Right forelimb (tissue), 1 donor: ENCODE measurements at places on chromosomes 7 and 10.
A peak's percentile ranks its signal among the peaks of the same experiment; 100 is the strongest.

DNA sequence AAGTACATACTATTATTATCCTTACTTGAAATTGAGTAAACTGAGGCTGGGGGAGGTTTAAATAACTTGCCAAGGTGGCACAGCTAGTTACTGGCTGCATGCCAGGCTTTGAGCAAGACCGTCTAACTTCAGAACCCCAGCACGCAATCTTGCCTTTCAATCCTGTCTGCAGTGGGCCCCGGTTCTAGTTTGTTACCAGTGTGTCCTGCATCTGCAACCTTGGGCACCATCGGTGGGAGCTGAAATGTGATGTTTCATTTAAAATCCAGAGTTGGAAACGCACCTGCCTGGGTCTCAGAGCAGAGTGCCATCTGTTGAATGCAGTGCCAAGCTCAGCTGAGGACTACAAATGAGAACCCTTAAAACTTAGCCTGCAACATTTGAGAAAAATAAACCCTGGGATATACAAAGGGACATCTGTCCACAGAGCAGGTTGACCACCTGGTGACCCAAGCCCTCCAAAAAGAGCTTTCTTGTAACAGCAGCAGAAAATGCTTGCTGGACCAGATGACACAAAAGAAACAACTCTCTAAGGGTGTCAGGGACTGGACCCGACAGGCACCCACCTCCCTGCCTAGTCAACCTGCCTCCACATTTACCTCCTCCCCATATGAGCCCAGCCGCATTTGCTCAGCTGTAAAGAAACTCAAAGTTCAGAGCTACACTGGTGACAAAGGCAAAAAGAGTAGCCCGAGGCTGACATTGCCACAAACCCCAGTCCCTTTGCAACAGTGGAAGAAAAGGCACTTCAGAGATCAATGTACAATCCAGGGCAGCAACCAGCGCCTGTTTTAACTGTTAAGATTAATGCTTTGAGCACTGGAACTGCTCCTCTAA is 1.7 kb downstream of the SH3PXD2A start:
- no peak for DNase-seq

DNA sequence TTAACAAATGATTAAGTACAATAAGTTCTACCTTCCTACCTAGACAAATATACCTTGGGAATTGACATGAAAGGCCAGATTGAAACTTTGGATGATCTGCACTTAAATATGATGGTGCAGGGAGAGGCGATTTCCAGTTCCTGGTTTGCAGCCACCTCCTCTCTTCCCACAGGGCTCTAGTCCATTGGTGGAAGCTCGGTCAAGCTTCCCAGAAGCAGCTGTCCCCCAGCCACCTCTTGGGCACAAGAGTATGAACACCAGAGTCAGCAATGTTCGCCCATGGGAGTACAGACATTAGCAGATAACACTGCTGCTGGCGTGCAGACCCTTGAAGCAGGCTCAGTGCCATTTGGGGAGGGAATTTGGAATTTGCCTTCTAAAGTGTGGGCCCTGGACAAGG is 1.5 kb upstream of the CPVL start:
- DNase-seq = no peak

DNA sequence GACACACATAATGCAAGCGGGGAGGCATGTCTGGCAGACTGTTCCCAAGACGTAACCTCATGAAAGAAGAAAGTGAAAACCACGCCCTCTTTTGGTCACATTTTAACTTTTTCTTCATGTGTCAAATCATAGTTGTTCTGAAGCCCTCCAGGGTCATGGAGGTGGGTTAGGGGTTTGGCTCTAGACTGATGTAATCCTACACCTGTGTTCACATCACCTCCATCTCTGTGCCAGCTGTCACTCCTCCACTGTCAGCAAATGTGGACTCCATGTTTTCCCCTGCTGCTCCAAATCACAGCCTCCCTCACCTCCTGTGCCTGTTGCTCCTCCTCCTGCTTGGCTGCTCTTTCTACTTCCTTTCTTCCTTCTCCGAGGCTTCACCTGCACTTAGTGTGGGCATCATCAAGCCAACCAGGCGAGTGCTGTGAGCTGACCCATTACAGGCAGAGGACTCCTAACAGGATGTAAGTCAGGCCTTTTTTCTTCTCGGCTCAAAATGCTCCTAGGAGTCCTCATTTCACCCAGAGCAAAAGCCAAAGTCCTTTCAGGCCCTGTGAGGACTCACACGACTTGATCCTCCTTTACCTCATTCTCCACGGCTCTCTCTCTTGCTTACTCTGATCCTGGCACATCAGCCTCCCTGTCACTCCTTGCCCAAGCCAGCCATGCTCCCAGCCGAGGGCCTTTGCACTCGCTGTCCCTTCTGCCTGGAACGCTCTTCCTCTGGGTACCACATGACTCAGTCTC is 66.4 kb upstream of the IFRD1 start:
- no peak for DNase-seq

DNA sequence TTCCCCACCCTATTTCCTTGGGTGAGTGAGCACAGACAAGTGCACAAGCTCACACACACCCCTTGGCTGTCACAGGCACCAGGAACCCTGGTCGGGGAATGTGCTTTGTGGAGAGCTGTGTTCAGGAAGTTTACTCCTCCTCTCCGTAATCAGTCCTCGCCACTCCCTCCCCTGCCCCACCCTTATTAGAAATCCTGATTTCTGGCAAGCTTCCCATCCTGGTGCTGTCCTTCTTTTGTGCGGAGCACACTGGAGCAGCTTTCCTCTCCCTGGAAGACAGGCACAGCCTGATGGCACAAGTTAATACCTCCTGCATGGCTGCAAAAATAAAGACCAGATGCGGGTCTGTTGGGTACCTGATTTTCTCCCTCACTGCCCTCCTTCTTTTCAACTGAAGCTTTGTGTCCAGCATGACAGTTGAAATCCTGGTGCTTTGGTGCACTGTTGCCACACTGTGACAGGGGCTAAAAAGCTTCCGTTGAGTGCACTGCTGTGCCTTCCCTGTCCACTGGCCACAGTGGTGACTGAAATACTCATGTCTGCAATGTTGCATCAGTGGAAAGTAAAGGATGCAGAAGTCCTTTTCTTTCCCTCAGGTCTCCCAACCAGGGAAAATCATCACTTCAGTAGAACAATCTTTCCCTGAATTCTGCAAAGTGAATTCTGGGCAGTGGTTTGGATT is 55.0 kb downstream of the LRRC4 start:
- no peak for DNase-seq

DNA sequence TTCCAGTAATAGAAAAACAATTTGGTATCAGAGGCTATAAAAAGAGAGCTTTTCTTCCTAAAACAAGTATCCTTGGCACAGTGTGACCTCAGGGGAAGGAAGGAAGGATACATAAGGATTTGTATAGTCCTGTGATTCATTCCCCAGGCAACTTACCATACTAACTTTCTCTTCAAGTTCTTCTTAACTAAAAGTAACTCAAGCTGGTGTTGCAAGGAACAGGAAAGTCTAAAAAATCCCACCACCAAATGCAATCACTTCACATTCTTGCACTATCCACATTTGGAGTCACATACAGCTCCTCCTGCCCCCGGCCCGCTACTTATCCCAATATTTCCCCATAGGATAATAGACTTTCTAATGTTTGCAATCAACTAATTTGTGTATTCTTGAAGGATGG is 84.8 kb downstream of the PRKAG2 start:
- DNase-seq = no peak

DNA sequence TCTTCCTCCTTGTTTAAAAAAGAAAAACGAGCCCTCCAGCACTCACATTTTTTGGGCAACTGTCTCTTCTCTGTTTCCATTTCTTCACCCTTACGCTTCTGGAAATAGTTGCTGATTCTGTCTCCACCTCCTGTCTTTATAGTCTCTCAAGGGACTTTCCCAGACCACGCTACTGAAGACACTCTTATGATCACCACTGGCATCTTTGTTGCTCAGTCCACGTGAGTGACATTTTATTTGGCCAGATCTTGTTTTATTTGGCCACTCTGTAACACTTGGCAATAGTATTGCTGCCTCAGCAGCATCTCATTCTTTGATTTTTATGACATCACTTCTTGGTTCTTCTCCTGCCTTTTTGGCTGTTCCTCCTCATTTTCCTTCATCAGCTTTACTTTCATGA is 21.6 kb upstream of the NME8 start:
- DNase-seq = no peak

DNA sequence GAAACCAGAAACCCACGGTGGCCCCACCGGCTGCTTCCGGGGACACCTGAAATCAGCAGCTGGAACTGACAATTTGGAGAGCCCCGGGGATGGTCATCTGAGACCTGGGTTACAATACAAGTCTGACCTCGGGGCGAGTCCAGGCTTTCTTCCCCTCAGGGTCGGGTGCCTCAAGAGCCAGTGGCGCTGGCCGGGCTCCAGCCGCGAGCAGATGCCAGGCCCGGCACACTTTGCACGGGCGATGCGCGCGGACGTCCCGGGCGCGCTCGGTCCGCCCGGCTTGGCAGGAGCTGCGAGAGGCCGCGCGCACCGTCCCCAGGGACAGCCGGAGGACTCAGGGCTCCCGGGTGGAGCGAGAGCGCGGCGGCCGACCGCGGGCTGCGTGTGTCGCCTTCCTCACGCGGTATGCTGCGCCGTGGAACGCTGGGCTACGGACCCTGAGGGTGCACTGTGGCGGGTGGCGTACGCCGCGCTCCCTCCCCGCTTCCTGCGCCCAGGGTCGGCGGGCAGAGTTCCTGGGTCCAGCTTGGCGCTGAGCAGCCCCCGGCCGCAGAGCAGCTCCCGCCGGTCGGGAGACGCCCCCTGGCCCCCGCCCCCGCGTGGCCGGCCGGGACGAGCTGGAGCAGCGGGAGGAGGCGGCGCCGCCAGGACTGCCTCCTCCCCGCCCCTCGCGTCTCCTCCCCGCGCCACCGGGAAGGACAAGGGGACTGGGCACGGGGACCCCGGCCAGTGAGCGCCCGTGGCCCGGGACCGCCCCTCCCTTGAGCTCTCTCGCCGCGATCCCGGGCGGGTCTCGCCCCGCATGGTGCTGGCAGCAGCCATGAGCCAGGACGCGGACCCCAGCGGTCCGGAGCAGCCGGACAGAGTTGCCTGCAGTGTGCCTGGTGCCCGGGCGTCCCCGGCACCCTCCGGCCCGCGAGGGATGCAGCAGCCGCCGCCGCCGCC is at the start of gene RBM20:
RBM20 (plus strand) TSS at position 684 of the 945 bp plus-strand sequence; CDS start at position 803, 119 bp downstream.
- DNase-seq = no peak

GRCh38 chr7:148356303-148356702 is 234.3 kb upstream of the C7orf33 start:
- DNase-seq = peak; percentile 84

- no peak for DNase-seq
These were observed 14.2 kb downstream of the MTURN start for GRCh38 chr7:30148951-30149459.

GRCh38 chr7:1691096-1691495 is 21.0 kb downstream of the ELFN1 start:
- no peak for DNase-seq

DNA sequence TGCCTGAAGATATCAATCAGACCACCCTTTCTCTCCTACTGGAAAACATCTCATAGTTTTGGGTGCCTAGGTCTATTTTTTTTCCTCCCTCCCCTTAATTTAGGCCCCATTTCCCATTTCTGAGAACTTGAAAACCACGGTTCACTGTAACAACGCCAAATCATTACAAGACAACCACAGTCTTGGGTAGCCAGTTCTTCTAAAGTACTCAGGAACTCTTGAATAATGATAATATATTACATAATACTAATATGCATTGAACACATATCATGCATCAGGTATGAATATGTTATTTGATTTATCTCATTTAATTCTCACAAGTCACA is 185.1 kb upstream of the ADO start:
- no peak for DNase-seq

DNA sequence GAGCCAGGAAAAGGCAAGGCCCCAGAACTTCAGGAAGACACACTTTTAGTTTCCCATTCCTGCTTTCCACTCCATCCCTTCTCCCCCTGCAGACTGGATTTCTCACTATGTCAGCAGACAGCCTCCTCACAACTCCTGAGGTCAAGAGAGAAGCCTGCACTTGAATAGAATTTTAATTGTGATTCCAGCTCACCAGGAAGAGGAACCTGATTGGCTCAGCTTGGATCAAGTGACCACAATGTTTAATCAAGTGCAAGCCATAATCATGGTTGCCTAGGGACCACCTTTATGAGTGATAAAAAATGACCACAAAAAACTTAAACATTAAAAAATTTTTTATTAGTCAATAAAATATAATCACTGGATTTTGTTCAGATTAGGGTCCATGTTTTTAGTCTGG is 244.7 kb upstream of the RHOBTB1 start:
- DNase-seq = no peak

DNA sequence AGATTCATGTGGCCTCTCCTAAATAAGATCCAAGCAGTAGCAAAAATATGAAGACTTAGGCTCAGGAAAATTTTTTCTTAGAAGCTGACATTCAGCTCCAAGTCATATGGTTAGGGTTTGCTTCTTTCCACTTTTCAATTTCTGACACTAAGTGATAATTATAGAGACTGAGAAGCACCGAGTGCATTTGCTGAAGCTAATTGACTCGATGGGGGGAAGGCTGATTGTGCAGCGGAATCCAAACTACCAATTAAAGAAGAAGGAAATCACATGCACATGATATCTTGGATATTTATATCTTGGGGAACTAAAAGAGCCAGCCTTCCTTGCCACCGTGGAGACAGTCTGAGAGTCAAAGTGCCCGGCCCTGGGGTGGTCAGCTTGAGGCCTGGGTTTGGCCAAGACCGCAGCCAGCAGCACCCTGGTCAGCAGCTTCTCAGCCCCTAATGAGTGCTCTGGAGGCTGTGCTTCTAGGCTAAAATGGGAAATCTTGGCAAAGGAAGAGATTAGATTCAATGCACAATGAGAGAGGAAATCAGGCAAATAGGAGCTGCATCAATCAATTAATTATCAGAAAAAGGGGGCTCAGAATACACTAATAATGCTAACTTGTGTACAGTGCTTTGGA is 589.3 kb downstream of the NRG3 start:
- DNase-seq = no peak

DNA sequence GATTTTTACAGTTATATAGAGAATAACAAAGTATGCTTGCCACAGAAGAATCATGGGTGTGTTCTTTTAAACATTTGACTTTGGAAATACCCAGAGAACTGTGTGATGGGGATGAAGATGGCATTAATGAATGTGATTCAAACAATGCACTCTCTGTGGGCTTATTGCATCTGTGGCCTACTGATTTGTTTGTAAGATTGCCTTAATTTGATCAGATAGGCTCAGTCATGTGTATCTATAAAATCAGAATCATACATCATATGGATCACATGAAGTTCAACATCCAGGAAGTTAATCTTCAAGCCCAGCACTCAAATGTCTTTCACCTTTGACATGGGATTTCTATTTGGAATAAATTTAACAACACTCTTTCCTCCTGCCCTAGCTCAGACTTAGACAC is 410.9 kb downstream of the SUGCT start:
- no peak for DNase-seq

- no peak for DNase-seq
These were observed 35.9 kb downstream of the HIPK2 start for GRCh38 chr7:139741789-139742344.

GRCh38 chr10:79420974-79421688 is 24.3 kb downstream of the ZCCHC24 start:
- DNase-seq = no peak

- peak; percentile 30 for DNase-seq
These were observed 160.4 kb downstream of the GRID1 start for GRCh38 chr10:86206240-86206579.
